ENCODE measurements at places on chromosomes 5 and 9.
A peak's percentile ranks its signal among the peaks of the same experiment; 100 is the strongest.

DNA sequence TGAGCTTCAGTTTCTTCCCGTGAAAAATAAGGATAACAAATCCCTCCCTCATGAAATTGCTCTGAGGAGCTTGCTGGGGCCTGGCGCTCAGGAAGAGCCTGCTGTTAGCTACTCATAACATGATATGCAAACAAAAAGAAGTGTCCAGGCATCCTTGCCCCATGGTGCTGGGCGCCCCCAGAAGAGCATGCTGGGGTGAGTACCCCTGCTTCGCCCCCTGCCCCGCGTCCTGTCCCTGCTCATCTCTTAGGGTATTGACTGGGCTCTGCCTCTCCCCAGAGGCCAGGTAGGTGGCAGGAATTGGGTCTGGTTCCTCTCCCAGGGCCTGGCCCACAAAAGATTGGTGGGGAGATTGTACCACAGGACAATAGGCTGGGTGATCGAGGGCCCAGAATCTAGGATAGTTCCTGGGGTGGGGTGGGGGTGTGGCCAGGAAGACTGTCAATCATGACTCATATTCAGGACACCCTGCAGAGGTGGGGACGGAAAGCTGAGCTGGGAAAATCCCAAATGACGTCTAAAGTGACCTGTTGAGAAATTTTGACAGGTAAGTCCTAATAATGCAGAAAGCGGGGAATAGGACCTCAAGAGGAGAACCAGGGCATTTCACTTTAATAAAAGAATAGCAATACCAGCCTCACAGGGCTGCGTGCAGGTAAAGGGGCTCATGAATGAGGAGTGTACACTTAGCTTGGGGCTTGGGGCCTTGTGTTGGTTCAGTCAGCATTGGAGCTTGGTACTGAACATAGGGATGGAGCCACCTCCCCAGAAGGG lies 8.9 kb downstream of the PITX1 start:
- no peak for DNase-seq
- no peaks in the 10 kb centered on the region for H3K4me1 ChIP-seq

DNA sequence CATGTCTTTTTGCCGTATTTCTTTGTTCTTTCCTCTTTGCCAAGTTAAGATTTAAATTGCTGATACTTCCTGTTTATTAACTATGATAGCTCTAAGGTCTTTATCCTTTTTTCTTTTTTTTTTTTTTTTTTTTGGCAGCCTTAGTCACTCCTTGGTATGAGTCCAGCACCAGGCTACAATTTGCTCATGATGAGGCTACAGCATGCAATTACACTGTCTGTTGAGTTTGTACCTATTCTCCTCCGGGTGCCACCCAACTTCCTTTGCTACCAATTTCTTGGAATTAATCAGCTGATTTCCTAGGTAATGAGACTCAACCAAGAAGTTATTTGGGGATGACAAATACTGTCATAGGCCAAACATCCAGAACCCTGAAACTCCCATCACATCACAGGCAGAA lies 25.5 kb downstream of the ACTL7B start:
- no peak overlapping the region for H3K4me3 ChIP-seq
- peaks cover 3% of the 10 kb centered on the region for H3K27me3 ChIP-seq
- peaks cover 3% of the 10 kb centered on the region for H3K4me1 ChIP-seq
- no peaks in the 10 kb centered on the region for H3K36me3 ChIP-seq

DNA sequence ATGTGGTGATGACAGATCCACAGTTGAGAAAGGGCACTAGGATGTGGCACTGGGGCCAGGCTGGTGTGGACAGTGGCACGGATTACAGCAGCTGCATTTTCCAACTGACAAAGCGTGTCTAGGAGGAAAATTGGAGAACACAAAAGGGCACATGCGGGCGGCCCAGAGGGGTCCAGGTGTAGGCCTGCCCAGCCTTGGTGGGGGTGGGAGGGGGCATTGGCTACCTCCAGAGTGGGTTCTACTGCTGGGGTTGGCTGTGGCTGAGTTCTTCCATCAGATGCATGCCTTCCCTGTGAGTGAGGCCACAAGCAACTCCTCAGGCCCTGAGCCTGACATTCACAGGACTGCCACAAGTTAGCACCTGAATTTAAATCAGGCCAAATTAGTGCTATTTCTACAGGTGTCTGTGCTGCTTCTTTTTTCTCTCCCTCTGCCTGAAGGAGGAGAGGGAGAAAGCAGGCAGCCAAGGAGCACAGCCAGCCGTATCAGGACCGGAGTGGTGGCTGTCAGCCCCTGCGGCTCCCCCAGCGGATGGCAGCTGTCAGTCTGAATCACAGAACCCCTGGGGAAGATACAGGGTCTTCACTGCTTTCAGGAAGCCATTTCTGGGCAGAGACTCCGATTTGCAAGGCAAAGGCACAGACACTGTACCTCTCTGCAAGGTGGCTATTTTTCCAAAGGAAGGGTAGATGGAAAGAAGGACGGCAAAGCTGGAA lies 464.2 kb downstream of the SPOCK1 start:
- no peak overlapping the region for H3K4me3 ChIP-seq
- no peaks in the 10 kb centered on the region for H3K27me3 ChIP-seq
- no peak overlapping the region for H3K27ac ChIP-seq
- H3K36me3 ChIP-seq: peaks cover 2% of the 10 kb centered on the region
- no peak for DNase-seq
- H3K4me1 ChIP-seq: peaks cover 3% of the 10 kb centered on the region

DNA sequence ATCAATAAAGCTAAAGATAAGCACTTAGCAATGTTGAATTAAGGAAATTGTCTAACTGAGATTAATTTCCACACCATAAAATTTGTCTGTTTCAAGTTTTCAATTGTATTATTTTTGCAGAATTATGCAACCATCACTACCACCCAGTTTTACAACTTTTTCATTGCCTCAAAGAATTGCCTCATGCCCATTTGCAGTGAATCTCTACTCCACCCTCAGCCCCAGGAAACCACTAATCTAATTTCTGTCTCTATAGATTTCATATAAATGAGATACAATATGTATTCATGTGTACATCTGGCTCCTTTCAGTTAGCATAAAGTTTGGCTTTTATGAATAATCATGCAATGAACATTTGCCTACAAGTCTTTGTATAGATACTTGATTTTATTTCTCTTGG lies 72.9 kb downstream of the PTCD2 start:
- peaks cover 12% of the 10 kb centered on the region for H3K4me1 ChIP-seq
- no peak for DNase-seq
- H3K27ac ChIP-seq: no peak overlapping the region
- no peaks in the 10 kb centered on the region for H3K27me3 ChIP-seq
- H3K4me3 ChIP-seq: no peak overlapping the region
- H3K36me3 ChIP-seq: no peaks in the 10 kb centered on the region

DNA sequence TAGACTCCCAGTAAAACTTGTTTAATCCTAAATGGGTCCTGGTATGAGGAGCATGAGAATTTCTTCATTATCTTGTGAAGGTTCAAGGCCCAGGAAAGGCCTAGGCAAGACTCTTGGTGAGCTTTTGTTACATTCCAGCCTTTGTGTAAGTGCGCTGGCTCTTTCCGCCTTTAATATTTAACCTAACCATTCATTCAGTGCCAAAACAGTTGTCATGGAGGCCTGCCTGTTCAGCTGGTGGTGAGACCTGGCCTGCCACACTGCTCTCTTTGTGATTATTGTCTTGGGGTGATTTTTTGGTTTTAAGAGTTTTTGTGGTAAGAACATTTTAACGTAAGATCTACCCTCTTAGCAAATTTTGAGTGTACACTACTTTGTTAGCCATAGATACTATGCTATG lies 127.5 kb upstream of the WWC1 start:
- H3K27ac ChIP-seq: no peak overlapping the region
- DNase-seq: no peak
- no peaks in the 10 kb centered on the region for H3K27me3 ChIP-seq
- H3K36me3 ChIP-seq: no peaks in the 10 kb centered on the region

DNA sequence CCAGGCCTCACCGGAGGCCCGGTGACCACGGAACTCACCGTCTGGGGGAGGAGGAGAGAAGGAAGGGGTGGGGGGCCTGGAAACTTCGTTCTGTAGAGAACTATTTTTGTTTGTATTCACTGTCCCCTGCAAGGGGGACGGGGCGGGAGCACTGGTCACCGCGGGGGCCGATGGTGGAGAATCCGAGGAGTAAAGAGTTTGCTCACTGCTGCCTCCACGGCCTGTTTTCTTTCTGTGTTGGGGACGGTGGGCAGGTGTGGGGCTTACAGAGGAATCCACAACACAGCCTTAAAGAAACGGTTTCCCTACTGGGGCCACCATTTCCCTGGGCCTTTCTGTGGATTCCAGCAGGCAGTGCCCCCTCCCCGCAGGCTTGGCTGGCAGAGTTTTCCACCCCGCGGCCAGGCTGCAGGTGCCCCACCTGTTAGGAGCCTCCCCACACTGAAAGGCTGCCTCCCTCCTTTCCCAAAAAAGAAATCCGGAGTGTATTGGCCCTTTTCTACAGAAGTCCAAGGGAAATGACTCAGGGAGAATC lies 80.8 kb downstream of the NTNG2 start:
- H3K27me3 ChIP-seq: peaks cover 20% of the 10 kb centered on the region
- peak overlapping the region; percentile 58 for H3K4me3 ChIP-seq
- peaks cover 11% of the 10 kb centered on the region for H3K4me1 ChIP-seq
- H3K27ac ChIP-seq: no peak overlapping the region
- DNase-seq: no peak

GRCh38 chr5:42461507-42461906 lies 38.3 kb downstream of the GHR start:
- no peaks in the 10 kb centered on the region for H3K4me1 ChIP-seq
- H3K27me3 ChIP-seq: no peaks in the 10 kb centered on the region
- no peaks in the 10 kb centered on the region for H3K36me3 ChIP-seq
- H3K27ac ChIP-seq: no peak overlapping the region
- no peak overlapping the region for H3K4me3 ChIP-seq

DNA sequence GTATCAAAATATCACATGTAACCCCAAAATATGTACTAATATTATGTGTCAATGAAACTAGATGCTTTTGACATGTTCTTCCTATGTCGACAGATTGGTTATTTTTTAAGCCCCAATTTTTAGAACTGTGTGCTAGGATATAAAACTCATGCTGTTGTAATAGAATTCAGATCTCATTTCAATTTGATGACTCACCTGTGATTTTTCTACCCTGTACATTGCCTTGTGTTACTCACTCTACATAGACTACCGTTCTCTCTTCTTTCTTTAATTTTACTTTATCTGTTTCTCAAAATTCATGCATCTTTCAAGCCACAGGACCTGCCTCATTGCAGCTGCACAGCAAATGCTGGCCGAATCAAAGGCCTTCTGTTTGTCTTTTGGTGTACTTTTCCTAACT lies 284.5 kb downstream of the MAT2B start:
- H3K27me3 ChIP-seq: no peaks in the 10 kb centered on the region
- H3K27ac ChIP-seq: no peak overlapping the region
- H3K4me3 ChIP-seq: no peak overlapping the region
- H3K4me1 ChIP-seq: no peaks in the 10 kb centered on the region
- peak; percentile 44 for DNase-seq

DNA sequence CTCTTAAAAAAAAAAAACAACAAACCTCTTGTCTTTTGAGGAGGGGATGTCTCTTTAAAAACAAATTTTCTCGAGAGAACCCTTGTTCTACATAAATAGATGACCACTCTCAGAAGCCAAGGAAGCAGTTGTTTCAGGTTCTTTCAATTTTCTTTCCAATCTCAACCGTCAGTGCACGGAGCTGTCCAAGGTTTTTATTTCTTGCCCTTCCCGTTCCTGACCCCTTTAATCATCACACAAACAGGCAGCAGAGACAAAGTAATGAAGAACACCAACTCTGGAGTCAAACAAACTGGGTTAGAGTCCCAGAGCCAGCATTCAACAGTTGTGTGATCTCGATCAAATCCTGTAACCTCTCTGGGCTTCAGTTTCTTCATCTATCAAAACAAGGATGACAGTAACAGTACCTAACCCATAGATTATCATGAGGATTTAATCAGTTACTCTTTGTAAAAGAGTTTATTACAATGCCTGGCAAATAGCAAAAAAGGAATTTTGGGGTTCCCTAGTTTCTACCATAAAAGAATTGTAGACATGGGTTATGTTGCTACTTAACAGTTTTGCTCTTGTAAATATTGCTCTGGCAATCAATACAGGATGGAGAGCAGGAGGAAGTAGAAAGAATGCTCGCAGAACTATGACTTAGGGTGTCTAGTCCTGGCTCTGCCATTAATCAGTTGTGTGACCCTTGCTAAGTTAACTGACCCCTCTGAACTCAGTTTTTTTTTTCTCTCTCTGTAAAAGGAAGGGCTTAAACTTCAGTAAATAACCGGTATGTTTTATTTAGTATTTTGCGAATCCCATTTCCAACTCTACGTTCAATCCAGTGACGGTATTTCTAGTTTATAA lies 1.0 kb upstream of the NIM1K start:
- DNase-seq: peak; percentile 27
- H3K27ac ChIP-seq: no peak overlapping the region
- peaks cover 23% of the 10 kb centered on the region for H3K4me1 ChIP-seq
- H3K4me3 ChIP-seq: peak overlapping the region; percentile 64
- H3K27me3 ChIP-seq: no peaks in the 10 kb centered on the region

GRCh38 chr5:8767111-8767510 lies 778.8 kb downstream of the SEMA5A start:
- H3K27ac ChIP-seq: no peak overlapping the region
- H3K4me3 ChIP-seq: no peak overlapping the region
- no peaks in the 10 kb centered on the region for H3K27me3 ChIP-seq
- H3K36me3 ChIP-seq: no peaks in the 10 kb centered on the region
- no peak for DNase-seq

- no peak overlapping the region for H3K27ac ChIP-seq
- DNase-seq: no peak
- no peaks in the 10 kb centered on the region for H3K36me3 ChIP-seq
- H3K4me3 ChIP-seq: no peak overlapping the region
Observed at GRCh38 chr9:92426501-92427145, 2.4 kb upstream of the OMD start.

DNA sequence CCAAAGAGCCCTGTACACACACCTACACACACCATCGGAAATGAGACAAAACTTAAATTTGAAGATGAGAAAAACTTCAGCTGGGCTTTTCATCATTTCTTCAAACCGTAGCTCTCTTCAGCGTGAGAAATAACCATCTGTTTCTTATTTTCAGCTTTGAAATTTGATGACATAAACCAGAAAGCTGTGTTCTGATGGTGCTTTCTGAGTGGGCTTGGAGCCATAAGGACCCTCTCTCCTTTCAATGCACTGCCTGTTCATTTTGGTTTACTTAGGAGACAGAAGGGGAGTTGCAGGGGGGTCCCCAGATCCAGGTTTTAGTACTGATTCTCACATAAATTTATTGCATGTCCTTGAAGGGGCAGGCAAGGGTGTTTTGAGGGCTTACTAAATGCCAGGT lies 9.5 kb downstream of the FBXO10 start:
- H3K27ac ChIP-seq: no peak overlapping the region
- no peaks in the 10 kb centered on the region for H3K36me3 ChIP-seq
- no peak overlapping the region for H3K4me3 ChIP-seq
- DNase-seq: no peak
- H3K4me1 ChIP-seq: no peaks in the 10 kb centered on the region

GRCh38 chr5:132658381-132659302 lies 669 bp downstream of the IL13 start:
- no peaks in the 10 kb centered on the region for H3K27me3 ChIP-seq
- H3K36me3 ChIP-seq: no peaks in the 10 kb centered on the region
- no peak overlapping the region for H3K4me3 ChIP-seq
- H3K4me1 ChIP-seq: peaks cover 2% of the 10 kb centered on the region

All from astrocyte (in vitro differentiated cells and primary cell).